ENCODE measurements at places on chromosomes 6 and 20. TPM values are rescaled to one million over a fixed set of nuclear protein-coding genes. Genes with fewer than 3 reads are reported as not detected.

GRCh38 chr6:22081709-22082108, 215.1 kb downstream of the PRL start:
- H3K27ac ChIP-seq = no peak overlapping the region
- H3K27me3 ChIP-seq = no peaks in the 10 kb centered on the region
- H3K4me1 ChIP-seq = no peaks in the 10 kb centered on the region
- DNase-seq = no peak

GRCh38 chr6:28534875-28535274, 9.2 kb downstream of the GPX5 start:
- H3K4me3 ChIP-seq = no peak overlapping the region
- H3K27me3 ChIP-seq = peaks cover 19% of the 10 kb centered on the region
- DNase-seq = no peak
- H3K27ac ChIP-seq = no peak overlapping the region
- H3K36me3 ChIP-seq = no peaks in the 10 kb centered on the region

DNA sequence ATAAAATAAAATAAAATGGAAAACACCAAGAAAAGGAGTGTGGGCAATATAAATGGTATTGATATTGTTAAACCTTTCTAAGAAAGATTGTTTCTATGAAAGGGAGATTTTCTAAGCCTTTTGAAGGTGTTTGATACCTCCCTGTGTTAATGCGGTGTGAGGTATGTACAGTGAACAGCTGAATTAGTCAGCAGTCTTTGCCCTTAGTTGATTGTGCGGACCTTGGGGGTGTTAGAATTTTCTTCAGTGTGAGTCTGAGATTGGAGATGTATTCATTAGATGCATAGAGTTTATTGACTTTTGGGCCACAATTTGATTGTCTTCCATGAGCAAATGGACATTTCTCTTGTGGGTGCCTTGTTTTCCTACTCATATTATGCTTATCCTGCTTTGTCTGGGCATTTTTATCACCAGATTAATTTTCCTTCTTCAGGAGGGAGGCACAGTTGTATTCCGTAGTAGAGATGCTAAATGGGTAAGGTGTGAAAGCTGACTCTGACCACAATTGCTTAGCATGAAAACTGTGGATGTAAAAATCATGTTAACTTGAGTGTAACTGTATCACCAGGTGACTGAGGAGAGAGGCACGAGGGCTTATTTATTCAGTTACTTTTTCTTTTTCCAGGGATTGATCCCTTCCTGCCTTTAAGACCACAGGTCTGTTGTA, 42.2 kb downstream of the CDYL start:
- H3K27ac ChIP-seq = no peak overlapping the region
- H3K27me3 ChIP-seq = no peaks in the 10 kb centered on the region
- H3K36me3 ChIP-seq = no peaks in the 10 kb centered on the region
- no peak for DNase-seq

DNA sequence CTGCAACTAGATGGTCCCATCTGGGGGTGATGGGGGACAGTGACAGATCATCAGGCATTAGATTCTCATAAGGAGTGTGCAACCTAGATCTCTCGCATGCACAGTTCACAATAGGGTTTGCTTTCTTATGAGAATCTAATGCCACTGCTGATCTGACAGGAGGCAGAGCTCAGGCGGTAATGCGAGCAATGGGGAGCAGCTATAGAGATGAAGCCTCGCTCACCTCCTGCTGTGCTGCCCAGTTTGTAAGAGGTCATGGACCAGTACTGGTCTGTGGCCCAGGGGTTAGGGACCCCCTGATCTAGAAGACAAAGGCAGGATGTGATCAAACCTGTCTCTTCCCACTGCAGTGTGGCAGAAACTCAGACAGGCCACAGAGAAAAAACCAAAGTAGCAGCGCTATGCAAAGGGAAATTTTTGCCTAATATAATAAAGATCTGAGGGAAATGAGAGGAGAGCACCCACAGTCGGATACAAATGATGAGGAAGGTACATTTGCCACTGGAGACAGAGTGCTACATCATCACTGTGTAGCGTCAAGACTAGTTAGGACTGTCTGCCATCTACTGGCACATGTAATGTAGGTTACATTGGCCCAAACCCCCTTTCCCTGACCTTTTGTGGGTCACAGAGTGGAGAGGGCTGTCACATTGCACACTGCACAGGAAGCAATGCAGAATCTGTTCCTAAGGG, 4.1 kb upstream of the LY86 start:
- no peaks in the 10 kb centered on the region for H3K27me3 ChIP-seq
- no peak for DNase-seq
- no peaks in the 10 kb centered on the region for H3K36me3 ChIP-seq

GRCh38 chr20:57218489-57218888, 48.0 kb downstream of the BMP7 start:
- H3K4me3 ChIP-seq = no peak overlapping the region
- no peaks in the 10 kb centered on the region for H3K27me3 ChIP-seq
- no peaks in the 10 kb centered on the region for H3K36me3 ChIP-seq
- no peak for DNase-seq
- no peaks in the 10 kb centered on the region for H3K4me1 ChIP-seq

DNA sequence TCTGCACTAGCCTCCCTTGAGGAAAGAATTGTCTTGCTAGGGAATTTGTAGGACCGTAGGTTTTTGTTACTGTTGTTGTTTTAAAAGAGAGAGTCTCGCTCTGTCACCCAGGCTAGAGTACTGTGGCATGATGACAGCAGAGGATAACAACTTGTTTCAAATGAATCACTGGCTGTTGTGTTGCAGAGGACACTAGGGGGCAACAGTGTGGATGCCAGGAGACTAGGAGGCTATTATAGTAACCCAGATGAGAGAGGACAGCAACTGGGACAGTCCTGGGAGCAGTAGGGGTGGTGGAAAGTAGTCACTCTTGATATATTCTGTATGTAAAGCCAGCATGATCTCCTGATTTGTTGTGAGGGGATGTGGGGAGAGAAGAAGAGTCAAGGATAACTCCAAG, 41.8 kb upstream of the LAMA4 start:
- H3K4me3 ChIP-seq = no peak overlapping the region
- DNase-seq = no peak
- no peaks in the 10 kb centered on the region for H3K4me1 ChIP-seq
- H3K27ac ChIP-seq = no peak overlapping the region
- H3K36me3 ChIP-seq = no peaks in the 10 kb centered on the region

- H3K4me3 ChIP-seq = peak overlapping the region; percentile 86
- H3K4me1 ChIP-seq = peaks cover 51% of the 10 kb centered on the region
- H3K27me3 ChIP-seq = no peaks in the 10 kb centered on the region
- H3K27ac ChIP-seq = no peak overlapping the region
- H3K36me3 ChIP-seq = peaks cover under 1% of the 10 kb centered on the region
Measured at GRCh38 chr6:36444470-36444869, 1.7 kb downstream of the KCTD20 start.

- H3K27ac ChIP-seq = no peak overlapping the region
- no peak for DNase-seq
Measured at GRCh38 chr6:168017629-168018028, 20.2 kb downstream of the KIF25 start.

The HTR1E gene
- total RNA-seq = not detected

The UNC5CL gene
- 4.4 TPM for total RNA-seq

The SLC22A7 gene
- total RNA-seq = not detected

Data from CD4-positive, CD25-positive, alpha-beta regulatory T cell (primary cell).